ENCODE measurements at places on chromosomes 3 and 15.

DNA sequence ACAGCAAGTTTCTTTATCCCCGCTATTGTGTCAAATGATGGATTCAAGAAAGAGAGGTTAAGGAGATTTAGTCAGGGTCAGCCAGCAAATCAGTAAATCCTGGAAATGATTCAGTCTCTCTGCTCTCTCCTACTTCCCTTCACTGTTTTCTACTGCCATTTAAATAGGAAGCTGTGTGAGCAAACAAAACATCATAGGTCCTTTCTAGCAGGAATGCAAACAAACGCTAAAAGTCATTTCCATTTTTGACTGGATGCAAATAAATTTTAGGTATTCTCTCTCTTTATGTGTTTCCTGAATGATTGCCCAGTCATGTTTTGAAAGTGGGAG is 299.4 kb upstream of the RORA start:
- no peak for DNase-seq

GRCh38 chr3:112958811-112959560 is 15.9 kb downstream of the CD200R1 start:
- no peak for DNase-seq

GRCh38 chr3:40800343-40800742 is 275.6 kb downstream of the ZNF621 start:
- peak; percentile 97 for DNase-seq

DNA sequence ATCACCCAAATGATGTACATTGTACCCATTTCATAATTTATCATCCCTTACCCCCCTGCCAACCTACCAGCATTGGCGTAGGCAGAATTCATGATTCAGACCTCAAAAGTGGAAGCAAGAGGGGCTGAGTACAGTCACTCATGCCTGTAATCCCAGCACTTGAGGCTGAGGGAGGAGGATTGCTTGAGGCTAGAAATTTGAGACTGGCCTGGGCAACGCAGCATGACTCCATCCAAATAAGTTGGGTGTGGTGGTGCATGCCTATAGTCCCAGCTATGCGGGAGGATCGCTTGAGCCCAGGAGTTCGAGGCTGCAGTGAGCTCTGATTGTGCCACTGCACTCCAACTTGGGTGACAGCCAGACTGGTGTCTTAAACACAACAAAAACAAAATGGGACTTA is 10.4 kb downstream of the TTC14 start:
- DNase-seq = no peak
